Glomerular endothelial cell (primary cell): ENCODE measurements at places on chromosomes 2 and 18. TPM values are rescaled to one million over a fixed set of nuclear protein-coding genes. Genes with fewer than 3 reads are reported as not detected.
A peak's percentile ranks its signal among the peaks of the same experiment; 100 is the strongest.

GRCh38 chr2:240917009-240917683 is 11.0 kb downstream of the CROCC2 start:
- DNase-seq: no peak

DNA sequence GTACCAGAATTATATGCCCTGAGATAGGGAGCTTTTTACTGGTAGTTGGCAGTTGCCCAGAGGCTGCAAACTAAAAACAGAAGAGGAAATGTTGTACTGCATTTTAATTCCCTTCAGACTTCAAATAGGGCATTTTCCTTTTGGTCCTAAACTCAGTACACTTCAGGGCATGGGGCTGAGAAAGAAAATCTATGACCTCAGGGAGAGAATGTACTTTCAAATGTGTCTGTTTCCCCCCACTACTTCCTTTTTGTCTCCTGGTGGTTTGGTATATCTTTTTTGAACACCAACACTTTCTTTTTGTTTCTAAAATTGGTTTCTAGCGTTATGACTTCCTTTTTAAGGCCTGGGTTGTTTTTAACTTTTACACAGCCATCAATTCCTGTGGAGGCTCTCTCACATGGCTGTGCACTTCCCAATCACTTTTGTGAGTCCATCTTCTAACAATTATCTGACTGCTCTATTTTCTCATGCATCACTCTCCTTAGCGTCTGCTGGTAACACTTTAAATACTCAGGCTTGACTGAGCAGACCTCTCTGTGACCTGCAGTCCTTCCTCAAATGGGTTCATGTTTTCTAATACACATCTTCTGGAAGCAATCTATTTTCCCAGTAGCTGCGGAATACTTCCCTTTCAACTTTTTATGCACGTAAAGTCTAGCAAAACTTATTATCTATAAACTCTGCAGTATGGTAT is 596.0 kb downstream of the LRP1B start:
- DNase-seq: no peak

The GALNT3 gene
- total RNA-seq: 3.2 and 4.0 TPM in 2 replicates

- no peak for DNase-seq
Observed at GRCh38 chr2:60735496-60736250, 20.4 kb upstream of the PAPOLG start.

- DNase-seq: no peak
Observed at GRCh38 chr2:235793163-235793752, 299.4 kb downstream of the AGAP1 start.

DNA sequence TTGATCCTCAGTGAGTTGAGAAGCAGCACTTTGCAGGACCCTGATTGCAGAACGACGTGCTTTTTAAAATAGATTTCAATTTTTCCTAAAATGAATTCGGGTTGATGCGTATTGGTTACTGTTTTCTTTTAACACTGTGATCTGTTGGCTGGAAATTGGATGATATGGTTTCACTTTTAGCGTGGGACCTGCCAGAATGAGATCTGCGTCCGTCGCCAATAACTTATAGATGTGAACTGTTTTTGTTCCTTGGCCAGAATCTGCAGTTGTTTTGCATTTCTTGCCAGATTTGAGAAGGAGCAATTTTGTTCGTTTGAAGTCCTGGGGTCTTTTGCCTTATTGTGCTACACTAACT is 703 bp downstream of the UGGT1 start:
- DNase-seq: peak; percentile 12

The LRRC30 gene
- not detected in 2 replicates for total RNA-seq

DNA sequence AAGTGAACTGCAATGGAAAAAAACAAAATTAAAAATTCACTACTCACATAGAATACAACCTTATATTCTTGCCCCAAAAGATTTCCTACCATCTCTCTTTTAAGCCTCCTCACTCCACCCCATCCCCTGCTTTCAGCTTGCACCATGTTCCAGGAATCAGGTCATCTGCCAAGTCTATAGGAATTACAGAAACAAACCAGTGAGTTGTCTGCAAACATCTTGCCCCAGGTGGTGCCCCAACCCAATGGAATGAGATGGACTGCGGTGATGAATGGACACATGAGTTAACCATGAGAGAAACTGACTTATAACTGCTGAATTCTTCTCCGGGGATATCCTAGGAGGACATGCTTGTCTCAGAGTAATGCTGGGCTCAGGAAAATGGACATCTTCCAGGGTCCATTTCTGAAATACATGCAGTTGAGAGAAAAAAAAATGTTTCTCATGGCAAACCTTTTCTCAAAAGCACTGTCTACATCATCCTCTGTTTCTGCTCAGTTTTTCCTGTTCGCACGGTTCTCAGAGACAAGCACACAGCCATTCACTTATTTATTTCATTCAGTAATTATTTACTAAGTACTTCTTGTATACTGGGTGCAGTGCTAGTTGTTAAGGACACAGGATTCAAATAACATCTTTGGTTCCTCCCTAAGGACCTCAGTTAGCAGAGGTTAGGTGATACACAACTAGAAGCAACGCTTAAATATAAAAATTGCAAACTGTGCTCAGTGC is 350.0 kb downstream of the RND3 start:
- no peak for DNase-seq

DNA sequence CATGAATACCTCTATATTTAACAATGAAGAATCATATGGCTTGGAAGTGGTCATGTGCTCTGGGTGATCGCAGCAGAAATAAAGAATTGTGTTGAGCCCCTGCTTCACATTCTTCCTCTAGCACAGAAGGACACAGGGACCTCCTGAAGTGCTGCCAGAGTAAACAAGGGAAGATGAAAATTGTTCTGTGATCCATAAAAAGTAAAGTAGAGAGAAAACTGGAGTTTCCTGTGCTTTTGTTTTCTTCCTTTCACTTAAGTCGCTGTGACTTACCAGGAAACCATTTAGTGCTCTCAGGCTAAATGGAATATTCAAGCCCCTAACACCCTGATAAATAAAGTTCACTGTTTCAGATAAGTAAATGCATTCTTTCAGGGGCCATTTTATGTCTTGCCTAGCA is 1173.6 kb upstream of the CHAC2 start:
- no peak for DNase-seq

The NXPH2 gene
- total RNA-seq: not detected in 2 replicates

The CRYBA2 gene
- total RNA-seq: not detected in 2 replicates
